Type B pancreatic cell (in vitro differentiated cells): ENCODE measurements at places on chromosomes 5 and 9.

DNA sequence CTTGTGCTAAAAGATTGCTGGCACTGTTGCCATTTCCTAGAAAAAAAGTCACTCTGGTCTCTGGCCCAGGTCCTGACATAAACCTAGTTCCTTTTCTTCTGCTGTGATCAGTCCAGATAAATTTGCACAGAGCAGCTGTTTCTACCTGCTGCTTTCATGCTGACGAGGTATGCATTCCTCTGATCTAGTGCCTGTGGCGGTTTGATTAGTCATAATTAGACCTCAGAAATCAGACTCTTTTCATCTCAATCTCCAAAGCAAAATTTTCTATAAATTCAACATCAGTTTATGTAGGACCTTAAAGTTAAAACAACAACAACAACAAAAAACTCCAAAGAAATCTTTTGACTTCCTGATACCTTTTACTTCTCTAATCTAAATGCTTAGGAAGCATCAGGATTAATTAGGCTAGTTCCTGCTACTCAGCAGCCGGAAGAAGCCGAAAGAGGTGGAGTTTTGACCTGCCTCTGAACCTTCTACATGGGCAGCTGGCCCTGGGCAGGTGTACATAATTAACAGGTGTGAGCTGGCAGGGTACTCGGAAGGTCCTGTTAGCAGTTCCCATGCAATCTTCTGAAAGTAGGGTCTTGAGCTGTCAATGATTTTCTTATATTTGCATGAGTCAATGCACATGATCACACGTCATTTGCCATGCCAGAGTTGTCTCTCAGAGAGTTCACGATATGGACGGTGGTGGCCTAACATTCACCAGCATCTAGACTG lies 83.3 kb upstream of the CCDC112 start:
- no peaks in the 10 kb centered on the region for H3K27me3 ChIP-seq
- no peak overlapping the region for H3K4me3 ChIP-seq
- no peaks in the 10 kb centered on the region for H3K4me1 ChIP-seq

DNA sequence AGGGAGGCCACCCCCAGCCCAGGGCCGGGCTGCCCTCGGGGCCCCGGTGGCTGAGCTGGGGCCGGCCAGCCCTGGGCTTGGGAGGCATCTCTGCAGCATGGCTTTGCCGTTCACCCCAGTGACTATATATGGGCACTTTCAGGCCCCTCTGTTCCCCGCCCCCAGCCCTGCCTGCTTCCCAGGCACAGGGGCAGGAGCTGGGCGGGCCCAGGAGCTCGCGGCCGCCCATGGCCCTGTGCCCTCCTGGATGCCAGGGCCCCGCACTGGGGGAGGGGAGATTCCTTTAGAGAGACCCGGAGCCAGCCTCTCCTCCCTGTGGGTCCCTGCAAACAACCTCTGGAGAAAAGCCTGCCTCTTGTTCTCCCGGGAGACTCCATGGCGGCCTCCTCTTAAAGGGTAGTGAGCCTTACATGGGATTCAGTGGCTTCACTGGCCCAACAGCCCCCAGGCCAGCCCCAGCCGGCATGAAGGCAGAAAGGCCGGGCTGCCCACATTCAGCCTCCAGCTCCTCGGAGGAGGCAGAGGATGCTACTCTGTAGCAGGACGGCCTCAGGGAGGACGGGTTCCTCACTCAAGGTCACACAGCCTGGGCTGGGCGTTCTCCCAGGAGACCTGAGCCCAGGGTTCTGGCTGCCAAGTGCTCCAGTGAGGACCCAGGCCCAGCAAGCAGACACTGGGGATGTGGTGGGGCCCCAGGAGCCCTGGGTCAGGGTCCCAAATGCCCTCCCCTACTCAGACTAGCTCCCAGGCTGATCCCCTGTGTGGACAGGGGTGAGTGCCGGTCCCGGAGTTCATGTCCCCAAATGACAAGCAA lies 4.1 kb downstream of the NACC2 start:
- H3K36me3 ChIP-seq = no peaks in the 10 kb centered on the region
- peak overlapping the region; percentile 78 for H3K4me3 ChIP-seq
- no peaks in the 10 kb centered on the region for H3K27me3 ChIP-seq
- no peak for DNase-seq

GRCh38 chr5:144531188-144531587 lies 360.5 kb downstream of the KCTD16 start:
- H3K27ac ChIP-seq = no peak overlapping the region
- no peaks in the 10 kb centered on the region for H3K36me3 ChIP-seq
- no peak overlapping the region for H3K4me3 ChIP-seq
- H3K4me1 ChIP-seq = no peaks in the 10 kb centered on the region

DNA sequence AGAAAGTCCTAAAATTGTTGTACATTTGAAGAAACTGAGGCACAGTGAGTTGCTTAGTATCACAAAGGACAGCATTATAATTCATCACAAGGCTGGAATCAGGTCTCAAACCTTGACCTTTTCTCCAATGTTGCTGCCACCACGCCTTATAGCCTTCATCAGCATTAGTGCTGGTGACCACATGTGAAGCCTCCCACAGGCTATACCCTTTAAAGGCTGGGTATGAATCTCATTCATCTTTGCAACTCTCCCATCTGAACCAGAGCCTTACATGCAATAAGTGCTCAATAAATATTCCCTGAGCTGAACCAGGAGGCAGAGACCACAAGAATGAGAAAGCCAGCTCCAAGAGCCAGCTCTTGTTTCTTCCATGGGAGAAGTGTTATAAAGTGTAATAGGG lies 104.7 kb downstream of the SPOCK1 start:
- DNase-seq = no peak
- no peak overlapping the region for H3K4me3 ChIP-seq
- H3K27ac ChIP-seq = no peak overlapping the region

GRCh38 chr9:100465761-100466160 lies 7.2 kb upstream of the TMEFF1 start:
- H3K36me3 ChIP-seq = no peaks in the 10 kb centered on the region
- H3K4me1 ChIP-seq = peaks cover 10% of the 10 kb centered on the region
- H3K27me3 ChIP-seq = no peaks in the 10 kb centered on the region
- H3K4me3 ChIP-seq = no peak overlapping the region

- no peaks in the 10 kb centered on the region for H3K36me3 ChIP-seq
- H3K27me3 ChIP-seq = peaks cover 2% of the 10 kb centered on the region
- no peak overlapping the region for H3K27ac ChIP-seq
- no peak overlapping the region for H3K4me3 ChIP-seq
Observed at GRCh38 chr5:83363111-83363885, 108.2 kb upstream of the VCAN start.

GRCh38 chr5:137304226-137304874 lies 194.8 kb downstream of the SPOCK1 start:
- no peak overlapping the region for H3K4me3 ChIP-seq
- H3K36me3 ChIP-seq = no peaks in the 10 kb centered on the region
- DNase-seq = no peak
- H3K27me3 ChIP-seq = peaks cover 13% of the 10 kb centered on the region
- H3K4me1 ChIP-seq = peaks cover 12% of the 10 kb centered on the region

GRCh38 chr9:8652255-8652654 lies 852.7 kb upstream of the DMAC1 start:
- DNase-seq = no peak
- H3K27me3 ChIP-seq = no peaks in the 10 kb centered on the region
- no peak overlapping the region for H3K27ac ChIP-seq
- H3K4me1 ChIP-seq = peaks cover 23% of the 10 kb centered on the region
- H3K4me3 ChIP-seq = no peak overlapping the region

DNA sequence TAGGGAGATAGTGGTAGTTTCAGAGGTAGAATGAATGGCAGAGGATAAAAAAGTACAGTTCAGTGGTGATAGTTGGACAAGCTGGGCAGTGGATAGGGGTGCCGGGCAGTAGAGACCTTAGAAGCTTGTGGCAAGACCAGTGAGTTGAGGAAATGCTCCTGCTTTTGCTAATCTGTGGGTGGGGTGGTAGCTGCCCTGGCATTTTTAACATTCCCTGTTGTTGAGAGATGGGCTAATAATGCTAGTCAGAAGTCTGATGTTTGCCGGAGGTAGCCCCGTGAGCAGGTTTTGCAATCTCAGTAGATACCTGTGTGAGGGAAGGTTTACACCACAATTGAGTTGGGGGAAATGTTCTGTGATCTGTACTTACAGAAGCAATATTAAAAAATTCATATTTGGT lies 91.1 kb downstream of the TRIO start:
- H3K36me3 ChIP-seq = no peaks in the 10 kb centered on the region
- H3K4me3 ChIP-seq = no peak overlapping the region
- peaks cover 34% of the 10 kb centered on the region for H3K4me1 ChIP-seq
- DNase-seq = no peak
- no peaks in the 10 kb centered on the region for H3K27me3 ChIP-seq

- H3K36me3 ChIP-seq = no peaks in the 10 kb centered on the region
- no peaks in the 10 kb centered on the region for H3K4me1 ChIP-seq
- H3K27me3 ChIP-seq = no peaks in the 10 kb centered on the region
- H3K27ac ChIP-seq = no peak overlapping the region
- DNase-seq = no peak
- H3K4me3 ChIP-seq = no peak overlapping the region
Observed at GRCh38 chr5:5409151-5409810, 13.2 kb upstream of the ICE1 start.

GRCh38 chr9:22211588-22212360 lies 202.7 kb upstream of the CDKN2B start:
- H3K36me3 ChIP-seq = no peaks in the 10 kb centered on the region
- DNase-seq = no peak
- H3K4me1 ChIP-seq = peaks cover 7% of the 10 kb centered on the region
- no peak overlapping the region for H3K27ac ChIP-seq

DNA sequence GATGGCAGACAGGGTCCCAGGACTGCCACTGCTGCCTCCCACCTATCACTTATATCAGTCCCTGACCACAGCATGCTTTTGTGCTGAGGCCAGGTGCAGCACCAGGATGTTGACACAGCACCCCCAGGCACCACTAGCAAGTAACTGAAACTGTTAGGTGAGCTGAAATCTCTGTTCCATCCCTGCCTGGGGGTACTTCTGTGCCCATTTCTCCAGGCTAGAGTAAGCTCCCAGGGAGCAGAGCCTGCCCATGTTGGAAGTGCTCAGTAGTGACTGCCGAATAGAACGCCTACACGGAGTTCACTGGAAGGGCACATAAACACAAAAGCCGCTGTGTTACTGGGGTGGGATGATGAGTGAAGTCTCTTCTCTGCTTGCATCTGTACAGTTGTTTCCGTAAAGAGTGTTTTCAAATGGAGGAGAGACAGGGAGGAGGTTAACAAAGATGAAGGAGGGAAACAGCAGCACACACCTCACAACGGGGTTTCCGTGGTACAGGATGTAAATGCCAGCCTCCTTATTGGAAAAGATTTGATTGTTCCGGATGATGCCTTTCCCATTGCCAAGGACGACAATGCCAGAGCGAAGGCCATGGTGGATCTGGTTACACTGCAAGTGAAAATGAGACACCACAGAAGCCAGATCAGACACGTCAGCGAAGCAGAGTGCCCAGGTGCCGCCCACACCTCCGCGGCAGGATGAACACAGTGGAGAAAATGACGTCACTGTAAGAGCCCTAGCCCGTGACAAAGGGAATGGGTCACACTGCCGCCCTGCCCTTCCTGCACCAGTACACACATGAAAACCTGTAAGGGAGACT lies 43.1 kb downstream of the POLR1E start:
- H3K4me1 ChIP-seq = peaks cover 11% of the 10 kb centered on the region
- H3K27me3 ChIP-seq = no peaks in the 10 kb centered on the region
- H3K4me3 ChIP-seq = no peak overlapping the region
- no peak overlapping the region for H3K27ac ChIP-seq
- H3K36me3 ChIP-seq = peaks cover 34% of the 10 kb centered on the region

DNA sequence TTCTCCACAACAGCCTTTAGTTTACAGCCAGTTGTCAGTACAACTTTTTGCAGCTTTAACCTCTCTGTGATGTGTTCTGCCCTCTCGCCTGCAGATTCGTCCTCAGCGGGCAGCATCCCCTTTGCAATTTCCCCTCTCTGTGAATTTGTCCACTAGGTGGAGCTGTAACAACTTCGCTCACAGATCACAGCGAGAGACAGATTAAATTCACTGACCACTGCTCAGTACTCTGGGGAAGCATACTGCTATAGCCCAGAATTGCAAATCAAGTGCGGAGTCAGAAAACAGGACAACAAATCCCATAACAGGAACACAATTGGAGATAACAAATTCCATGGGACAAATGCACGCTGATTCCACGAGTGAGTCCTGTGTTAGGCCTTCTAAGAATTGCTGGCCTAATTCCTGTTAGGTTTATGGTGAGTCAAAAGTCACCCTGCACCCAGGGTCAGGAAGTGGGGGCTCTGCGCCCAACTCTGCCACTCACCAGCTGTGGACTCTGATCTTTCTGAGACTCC lies 2124.9 kb downstream of the MAT2B start:
- no peak overlapping the region for H3K27ac ChIP-seq
- H3K36me3 ChIP-seq = no peaks in the 10 kb centered on the region
- no peak overlapping the region for H3K4me3 ChIP-seq
- peak; percentile 70 for DNase-seq

GRCh38 chr9:133609311-133610098 lies at the start of gene FAM163B:
Gene FAM163B (minus strand): TSS chr9:133609389. CDS start chr9:133580223, 29,166 bp downstream.
- H3K27me3 ChIP-seq = peaks cover 89% of the 10 kb centered on the region
- no peak within 1 kb of the TSS for H3K27ac ChIP-seq
- H3K4me1 ChIP-seq = no peaks in the 10 kb centered on the region
- no peak for DNase-seq
- no peaks in the 10 kb centered on the region for H3K36me3 ChIP-seq

DNA sequence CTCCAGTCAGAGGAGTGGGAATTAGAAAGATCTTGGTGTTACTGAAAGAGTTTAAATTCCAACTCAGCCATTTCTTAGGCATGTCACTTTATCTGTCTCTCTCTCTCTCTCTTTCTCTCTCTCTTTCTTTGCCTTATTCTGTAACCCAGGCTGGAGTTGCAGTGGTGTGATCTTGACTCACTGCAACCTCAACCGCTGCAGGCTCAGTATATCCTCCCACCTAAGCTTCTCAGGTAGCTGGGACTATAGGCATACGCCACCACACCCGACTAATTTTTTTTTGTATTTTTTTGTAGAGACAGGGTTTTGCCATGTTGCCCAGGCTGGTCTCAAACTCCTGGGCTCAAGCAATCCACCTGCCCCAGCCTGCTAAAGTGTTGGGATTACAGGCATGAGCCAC lies 18.3 kb downstream of the RABEPK start:
- no peaks in the 10 kb centered on the region for H3K27me3 ChIP-seq
- no peak overlapping the region for H3K4me3 ChIP-seq
- no peak for DNase-seq
- peaks cover 19% of the 10 kb centered on the region for H3K36me3 ChIP-seq

- H3K4me3 ChIP-seq = no peak overlapping the region
- no peaks in the 10 kb centered on the region for H3K27me3 ChIP-seq
- no peaks in the 10 kb centered on the region for H3K36me3 ChIP-seq
- H3K4me1 ChIP-seq = peaks cover 8% of the 10 kb centered on the region
- H3K27ac ChIP-seq = no peak overlapping the region
- DNase-seq = no peak
Observed at GRCh38 chr5:42514754-42515153, 91.5 kb downstream of the GHR start.

DNA sequence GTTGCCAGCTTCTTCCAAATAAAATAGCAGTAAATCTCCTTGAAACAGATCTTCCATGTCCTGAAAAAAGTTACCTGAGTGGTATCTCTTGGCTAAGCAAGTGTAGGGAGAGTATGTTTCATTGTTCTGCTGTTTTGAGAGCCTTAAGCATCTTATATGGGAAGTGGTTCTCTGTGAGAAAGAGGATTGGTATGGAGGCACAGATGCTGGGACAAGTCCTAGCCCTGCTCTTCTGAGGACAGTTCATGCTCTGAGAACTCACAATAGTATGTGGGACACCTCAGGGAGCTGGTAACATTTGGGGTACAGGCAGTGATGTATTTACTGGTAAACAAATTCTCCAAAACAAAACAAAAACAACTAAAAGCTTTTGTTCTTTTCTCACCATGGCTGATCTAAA lies 2.0 kb downstream of the PPP3R2 start:
- peaks cover 10% of the 10 kb centered on the region for H3K27me3 ChIP-seq
- H3K4me3 ChIP-seq = no peak overlapping the region
- no peaks in the 10 kb centered on the region for H3K4me1 ChIP-seq
